ENCODE measurements at places on chromosomes 3 and 15. TPM values are rescaled to one million over a fixed set of nuclear protein-coding genes. Genes with fewer than 3 reads are reported as not detected.

- no peak overlapping the region for H3K27ac ChIP-seq
- no peak for DNase-seq
- no peaks in the 10 kb centered on the region for H3K4me1 ChIP-seq
- no peaks in the 10 kb centered on the region for H3K36me3 ChIP-seq
- H3K27me3 ChIP-seq: no peaks in the 10 kb centered on the region
Observed at GRCh38 chr3:89490129-89490528, 382.7 kb downstream of the EPHA3 start.

DNA sequence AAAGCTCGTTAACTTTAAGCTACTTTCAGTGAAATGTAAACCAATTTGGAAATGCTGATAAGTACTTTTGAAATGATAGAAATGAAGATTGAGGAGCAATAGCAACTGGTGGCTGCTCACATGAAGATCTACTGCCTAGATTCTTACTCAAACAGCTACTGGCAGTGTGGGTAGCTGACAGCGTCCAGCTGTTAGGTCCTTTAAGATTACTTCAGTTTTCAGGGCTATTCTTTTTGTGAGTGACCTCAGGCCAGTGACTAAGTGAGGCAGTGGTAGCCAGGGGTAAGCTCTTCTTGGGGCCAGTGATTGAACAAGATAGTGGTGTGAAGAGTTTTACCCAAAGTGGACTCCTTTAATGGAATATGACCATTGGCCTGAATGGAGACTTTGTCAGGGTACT, 41.3 kb downstream of the NECTIN3 start:
- H3K27ac ChIP-seq: no peak overlapping the region
- H3K4me3 ChIP-seq: no peak overlapping the region
- DNase-seq: no peak
- H3K4me1 ChIP-seq: peaks cover 17% of the 10 kb centered on the region

GRCh38 chr15:90774731-90775514, 57.8 kb downstream of the BLM start:
- H3K36me3 ChIP-seq: peaks cover 18% of the 10 kb centered on the region
- H3K4me3 ChIP-seq: no peak overlapping the region
- no peak for DNase-seq
- no peaks in the 10 kb centered on the region for H3K4me1 ChIP-seq

- peaks cover 18% of the 10 kb centered on the region for H3K4me1 ChIP-seq
- no peak overlapping the region for H3K4me3 ChIP-seq
- H3K27ac ChIP-seq: no peak overlapping the region
- H3K27me3 ChIP-seq: no peaks in the 10 kb centered on the region
- no peaks in the 10 kb centered on the region for H3K36me3 ChIP-seq
- no peak for DNase-seq
Observed at GRCh38 chr3:71011565-71012287, 571.8 kb downstream of the FOXP1 start.

The SERF2 gene
- total RNA-seq: 460 TPM

The DUOXA2 gene
- total RNA-seq: not detected

The TIMMDC1 gene
- 62.2 TPM for total RNA-seq

The IGDCC3 gene
- 30.7 TPM for total RNA-seq

All from GM23338 (cell line).